Panc1 (cell line): ENCODE measurements at places on chromosomes 12 and 14.

- no peaks in the 10 kb centered on the region for H3K27me3 ChIP-seq
- H3K36me3 ChIP-seq = no peaks in the 10 kb centered on the region
- H3K4me3 ChIP-seq = no peak overlapping the region
- H3K4me1 ChIP-seq = no peaks in the 10 kb centered on the region
Measured at GRCh38 chr14:79376557-79376956, 834.7 kb downstream of the DIO2 start.

GRCh38 chr14:33966276-33966675 lies 15.4 kb upstream of the EGLN3 start:
- DNase-seq = no peak
- no peak overlapping the region for H3K4me3 ChIP-seq
- no peaks in the 10 kb centered on the region for H3K27me3 ChIP-seq
- H3K36me3 ChIP-seq = no peaks in the 10 kb centered on the region
- H3K27ac ChIP-seq = no peak overlapping the region

DNA sequence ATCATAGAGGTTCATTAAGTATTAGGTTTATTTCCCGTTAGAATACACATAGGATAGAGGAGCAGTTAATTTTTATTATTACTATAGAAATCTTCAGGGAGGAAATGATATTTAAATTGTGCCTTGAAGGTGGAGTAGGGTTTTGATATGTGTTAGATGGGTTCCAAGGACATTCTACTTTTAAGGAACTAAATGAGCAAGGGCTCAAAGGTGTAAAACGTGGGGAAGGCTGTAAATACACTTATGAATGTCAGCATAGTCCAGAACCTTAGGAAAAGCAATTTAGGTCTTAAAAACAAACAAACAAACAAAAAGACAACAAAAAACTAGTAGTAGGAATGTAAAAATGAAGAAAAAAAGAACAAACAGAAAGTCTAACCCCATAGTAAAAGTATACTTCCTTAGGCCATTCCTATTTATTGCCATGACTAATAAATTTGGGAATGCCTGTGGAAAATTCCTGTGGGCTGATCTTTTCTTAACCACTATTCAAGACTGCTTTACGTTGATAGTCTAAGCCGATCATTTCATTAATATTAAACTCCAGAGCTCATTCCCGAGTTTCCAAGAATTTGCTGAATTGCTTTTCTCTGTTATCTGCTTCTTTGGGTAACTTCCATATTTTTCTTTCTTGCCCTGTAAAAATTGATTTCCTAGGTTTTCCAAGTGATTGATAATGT lies 180.3 kb downstream of the RAD51B start:
- H3K4me1 ChIP-seq = peaks cover 18% of the 10 kb centered on the region; the same call in 1 of the 2 replicates
- DNase-seq = peak; percentile 7
- H3K27me3 ChIP-seq = no peaks in the 10 kb centered on the region
- peak overlapping the region; percentile 51; the same call in 1 of the 2 replicates for H3K27ac ChIP-seq

- no peaks in the 10 kb centered on the region for H3K36me3 ChIP-seq
- no peak overlapping the region for H3K27ac ChIP-seq
- no peak for DNase-seq
- H3K4me1 ChIP-seq = no peaks in the 10 kb centered on the region
Measured at GRCh38 chr14:32564596-32564995, 235.5 kb downstream of the AKAP6 start.

GRCh38 chr12:121719926-121720414 lies 7.4 kb downstream of the TMEM120B start:
- DNase-seq = no peak
- H3K36me3 ChIP-seq = no peaks in the 10 kb centered on the region
- peaks cover 6% of the 10 kb centered on the region for H3K4me1 ChIP-seq
- no peaks in the 10 kb centered on the region for H3K27me3 ChIP-seq
